ENCODE measurements at places on chromosomes 13 and 19. TPM values are rescaled to one million over a fixed set of nuclear protein-coding genes. Genes with fewer than 3 reads are reported as not detected.

IL4I1 gene
- total RNA-seq, result 0.24 TPM

RASAL3 gene
- total RNA-seq, result not detected

PNPLA6 gene
- total RNA-seq, result 117 TPM

SPATA13 gene
- 65.5 TPM for total RNA-seq

RNF113B gene
- total RNA-seq, result not detected

ZNF616 gene
- total RNA-seq, result 5.8 TPM

TDRD3 gene
- 32.4 TPM for total RNA-seq

WDR87 gene
- total RNA-seq, result under 0.01 TPM

VSTM1 gene
- not detected for total RNA-seq

CAPS gene
- 31.5 TPM for total RNA-seq

CEACAM20 gene
- not detected for total RNA-seq

TTC9B gene
- not detected for total RNA-seq

ANGPTL8 gene
- not detected for total RNA-seq

ZNF491 gene
- total RNA-seq, result 4.7 TPM

PALM3 gene
- total RNA-seq, result 0.32 TPM

PSG6 gene
- total RNA-seq, result not detected

All from hair follicle dermal papilla cell (primary cell).